ENCODE measurements at places on chromosomes 4 and X.

DNA sequence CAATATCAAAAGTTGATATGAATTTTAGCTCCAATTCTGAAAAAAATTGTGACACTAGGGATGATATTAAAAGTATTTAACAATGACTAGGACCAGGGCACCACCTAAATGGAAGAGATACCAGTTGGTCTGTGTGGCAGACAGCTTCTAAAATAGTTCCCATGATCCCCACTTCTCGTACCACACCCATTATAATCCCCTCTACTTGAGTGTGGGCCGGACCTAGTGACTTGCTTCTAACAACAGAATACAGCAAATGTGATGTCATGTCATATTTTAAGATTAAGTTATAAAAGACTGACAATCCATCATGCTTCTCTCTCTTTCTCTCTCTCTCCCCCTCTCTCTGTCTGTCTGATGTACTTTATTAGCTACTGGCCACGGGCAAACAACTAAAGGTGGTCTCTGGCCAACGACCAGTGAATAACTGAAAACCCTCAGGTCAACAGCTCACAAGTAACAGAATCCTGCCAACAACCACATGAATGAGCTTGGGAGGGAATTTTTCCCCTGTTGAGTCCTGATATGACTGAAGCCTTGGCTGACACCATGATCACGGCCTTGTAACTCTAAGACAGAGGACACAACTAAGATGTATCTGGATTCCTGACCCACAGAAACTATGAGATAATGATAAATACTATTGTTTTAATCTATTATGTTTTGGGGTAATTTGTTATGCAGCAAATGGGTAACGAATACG is 34.4 kb downstream of the FAM13A start:
- DNase-seq = no peak

GRCh38 chrX:48492293-48492910 is 16.4 kb upstream of the PORCN start:
- DNase-seq = no peak

- no peak for DNase-seq
These were observed 365.9 kb upstream of the PABPC4L start for GRCh38 chr4:134567461-134567860.

DNA sequence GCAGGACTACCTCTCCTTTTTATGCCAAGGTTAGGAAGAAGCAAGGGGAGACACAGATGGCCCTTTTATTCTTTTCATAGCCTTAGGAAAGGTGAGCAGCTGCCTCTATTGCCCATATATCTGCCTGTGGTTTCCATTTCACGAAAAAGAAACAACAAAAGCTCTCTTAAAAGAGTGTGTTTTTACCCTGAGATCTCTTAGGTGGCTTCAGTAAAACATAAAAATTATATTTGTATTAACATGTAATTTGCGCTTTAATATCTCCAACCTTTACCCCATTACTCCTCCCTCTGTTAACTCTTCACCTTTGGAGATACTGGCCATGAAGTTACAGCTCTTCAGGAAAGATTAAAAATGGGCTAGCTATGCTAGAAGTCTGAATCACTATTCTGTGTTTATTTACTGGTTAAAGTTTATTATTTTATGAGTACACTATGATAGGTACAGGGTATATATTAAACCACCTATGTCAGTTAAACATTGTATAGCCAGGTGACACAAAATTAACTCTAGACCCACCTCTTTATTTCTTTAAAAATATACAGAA is 15.0 kb upstream of the SULT1B1 start:
- no peak for DNase-seq

GRCh38 chrX:115388879-115389278 is 99.4 kb downstream of the LUZP4 start:
- no peak for DNase-seq

DNA sequence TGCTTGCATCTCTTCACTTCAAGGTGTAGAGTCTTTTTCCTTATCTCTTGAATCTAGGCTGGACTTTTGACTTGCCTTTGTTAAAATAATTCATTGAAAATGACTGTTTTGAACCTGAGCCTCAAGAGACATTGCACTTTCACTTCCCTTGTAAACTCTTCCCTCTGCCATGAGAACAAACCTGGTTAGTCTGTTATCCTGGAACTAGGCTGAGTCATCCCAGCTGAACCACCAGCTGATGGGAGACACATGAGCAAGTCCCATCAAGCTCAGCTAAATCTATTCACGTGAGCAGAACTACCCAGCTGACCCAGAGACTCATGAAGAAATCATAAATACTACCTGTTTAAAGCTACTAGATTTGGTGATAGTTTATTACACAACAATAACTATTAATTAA is 202.3 kb upstream of the CENPE start:
- DNase-seq = no peak

- no peak for DNase-seq
These were observed 10.9 kb upstream of the CLTRN start for GRCh38 chrX:15675490-15675921.

GRCh38 chr4:156734965-156735895 is 236.4 kb downstream of the PDGFC start:
- DNase-seq = no peak

GRCh38 chr4:115865736-115866135 is 752.3 kb upstream of the NDST4 start:
- no peak for DNase-seq

GRCh38 chr4:151866592-151866918 is 105.7 kb upstream of the GATB start:
- no peak for DNase-seq

DNA sequence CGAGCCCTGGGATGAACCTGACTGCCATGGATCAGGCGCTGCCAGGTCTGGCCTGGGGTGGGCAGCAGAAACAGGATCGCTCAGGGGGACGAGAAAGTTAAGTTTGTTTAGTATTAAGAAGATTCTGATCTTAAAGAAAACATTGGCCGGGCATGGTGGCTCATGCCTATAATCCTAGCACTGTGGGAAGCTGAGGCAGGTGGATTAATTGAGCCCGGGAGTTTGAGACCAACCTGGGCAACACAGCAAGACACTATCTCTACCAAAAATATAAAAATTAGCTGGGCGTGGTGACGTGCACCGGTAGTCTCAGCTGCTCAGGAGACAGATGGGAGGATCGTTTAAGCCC is 696 bp upstream of the FLNA start:
- no peak for DNase-seq

DNA sequence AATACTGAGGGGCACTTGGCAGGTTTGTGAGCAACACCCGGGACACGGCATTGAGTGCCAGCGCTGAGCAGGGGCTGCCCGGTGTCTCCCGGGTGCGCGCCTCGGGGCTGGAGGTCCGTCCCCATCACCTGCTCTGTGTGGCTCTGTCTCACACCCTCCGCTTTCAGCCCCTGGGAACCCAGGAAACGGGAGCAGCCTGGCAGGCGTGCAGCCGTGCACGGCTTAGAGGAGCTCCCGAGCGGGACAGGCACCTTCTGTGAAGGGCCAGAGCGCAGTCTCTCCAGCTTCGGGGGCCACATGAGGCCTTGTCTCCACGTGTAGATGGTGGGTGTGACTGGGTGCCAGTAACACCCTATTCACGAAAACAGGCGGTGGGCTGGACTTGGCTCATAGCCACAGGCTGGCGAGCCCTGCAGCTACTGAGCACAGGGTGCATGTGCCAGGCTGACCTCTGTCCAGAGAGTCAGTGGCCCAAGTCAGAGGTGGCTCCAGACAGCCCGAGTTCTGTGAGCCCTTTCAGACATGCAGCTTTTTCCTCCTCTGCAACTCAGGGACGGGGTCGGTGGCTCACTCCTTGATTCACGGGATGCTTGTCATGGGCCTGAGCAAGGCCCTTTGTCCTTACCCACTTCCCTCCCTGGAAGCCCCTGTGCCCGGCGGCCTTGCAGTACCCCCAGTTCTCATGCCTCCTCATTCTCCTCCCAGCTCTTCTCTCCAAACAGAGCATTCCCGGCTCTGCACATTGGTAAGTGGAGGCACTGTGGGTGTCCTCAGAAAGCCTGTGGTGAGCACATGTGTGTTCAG is 23.5 kb downstream of the UVSSA start:
- no peak for DNase-seq

DNA sequence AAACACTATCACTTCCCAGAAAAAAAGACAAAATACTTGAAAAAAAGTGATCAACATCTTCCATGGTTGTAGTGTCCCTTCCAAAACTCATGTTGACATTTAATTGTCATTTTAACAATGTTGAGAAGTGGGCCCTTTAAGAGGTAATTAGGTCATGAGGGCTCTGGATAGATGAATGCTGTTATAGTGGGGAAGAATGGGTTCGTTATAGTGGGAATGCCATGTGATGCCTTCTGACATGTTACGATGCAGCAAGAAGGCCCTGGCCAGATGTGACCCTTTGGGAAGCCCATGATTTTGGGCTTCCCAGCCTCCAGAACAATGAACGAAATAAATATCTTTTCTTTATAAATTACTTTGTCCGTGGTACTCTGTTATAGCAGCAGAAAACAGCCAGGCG is 4.0 kb upstream of the SLC10A6 start:
- DNase-seq = no peak

GRCh38 chr4:112196461-112196860 is 35.1 kb upstream of the AP1AR start:
- DNase-seq = no peak

GRCh38 chr4:24690436-24690835 is 104.9 kb upstream of the SOD3 start:
- DNase-seq = no peak

GRCh38 chr4:1813915-1814314 is 20.8 kb downstream of the FGFR3 start:
- no peak for DNase-seq

GRCh38 chrX:47628982-47629381 is 748 bp downstream of the CFP start:
- DNase-seq = no peak

GRCh38 chr4:78880874-78881492 is 58.3 kb downstream of the PAQR3 start:
- DNase-seq = no peak

All from anterior cingulate cortex (tissue), 58 donors.